ENCODE measurements at places on chromosomes 3 and 15.

DNA sequence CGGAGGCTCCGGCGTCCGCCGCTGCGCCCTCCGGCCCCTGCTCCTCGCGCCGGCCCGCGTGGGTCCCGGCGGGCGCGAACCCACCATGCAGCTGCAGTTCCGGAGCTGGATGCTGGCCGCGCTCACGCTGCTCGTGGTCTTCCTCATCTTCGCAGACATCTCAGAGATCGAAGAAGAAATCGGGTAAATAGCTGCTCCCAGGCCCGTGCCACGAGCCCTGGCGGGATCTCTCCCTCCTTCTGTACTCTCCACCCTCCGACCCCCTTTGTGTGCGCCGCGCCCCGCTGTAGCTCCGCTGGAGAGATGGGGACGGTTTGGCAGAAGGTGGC is 263 bp downstream of the ST8SIA2 start:
- DNase-seq = no peak

DNA sequence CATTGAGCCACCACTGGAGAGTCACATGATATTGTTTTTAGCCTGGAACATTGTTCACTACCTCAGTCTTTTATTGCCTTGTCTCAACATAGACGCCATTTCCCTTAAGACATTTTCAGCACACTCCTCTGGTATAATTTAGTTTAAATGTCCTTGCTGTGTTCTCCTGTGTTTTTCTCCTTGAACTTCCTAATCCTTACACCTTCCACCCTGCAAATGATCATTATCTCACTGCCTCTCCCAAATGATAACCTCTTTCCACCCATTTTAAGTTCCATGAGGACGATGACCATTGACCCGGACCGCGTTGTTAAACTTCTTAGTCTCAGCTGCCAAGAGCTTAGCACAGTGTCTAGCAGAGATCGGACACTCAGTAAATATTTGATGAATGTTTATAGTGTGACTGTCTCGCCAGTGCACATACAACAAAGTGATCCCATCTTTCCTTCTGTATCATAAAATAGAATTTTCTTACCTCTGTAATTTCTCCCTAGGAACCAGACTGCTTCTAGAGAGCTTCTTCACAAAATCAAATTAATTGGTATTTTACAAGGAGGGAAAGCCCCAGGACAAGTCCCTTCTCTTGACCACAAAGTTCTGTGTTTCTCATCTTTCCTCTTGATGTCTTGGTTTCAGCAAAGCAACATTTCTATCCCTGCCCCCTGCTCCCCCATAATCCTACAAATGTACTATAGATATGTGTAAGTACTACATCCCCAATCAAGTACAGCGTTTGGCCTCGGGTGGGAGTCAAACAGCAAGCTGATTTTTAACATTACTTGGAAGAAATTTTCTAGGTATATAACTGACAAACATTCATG is 429.6 kb downstream of the LPP start:
- no peak for DNase-seq

- DNase-seq = no peak
Observed at GRCh38 chr3:29152379-29152778, 128.5 kb upstream of the RBMS3 start.

DNA sequence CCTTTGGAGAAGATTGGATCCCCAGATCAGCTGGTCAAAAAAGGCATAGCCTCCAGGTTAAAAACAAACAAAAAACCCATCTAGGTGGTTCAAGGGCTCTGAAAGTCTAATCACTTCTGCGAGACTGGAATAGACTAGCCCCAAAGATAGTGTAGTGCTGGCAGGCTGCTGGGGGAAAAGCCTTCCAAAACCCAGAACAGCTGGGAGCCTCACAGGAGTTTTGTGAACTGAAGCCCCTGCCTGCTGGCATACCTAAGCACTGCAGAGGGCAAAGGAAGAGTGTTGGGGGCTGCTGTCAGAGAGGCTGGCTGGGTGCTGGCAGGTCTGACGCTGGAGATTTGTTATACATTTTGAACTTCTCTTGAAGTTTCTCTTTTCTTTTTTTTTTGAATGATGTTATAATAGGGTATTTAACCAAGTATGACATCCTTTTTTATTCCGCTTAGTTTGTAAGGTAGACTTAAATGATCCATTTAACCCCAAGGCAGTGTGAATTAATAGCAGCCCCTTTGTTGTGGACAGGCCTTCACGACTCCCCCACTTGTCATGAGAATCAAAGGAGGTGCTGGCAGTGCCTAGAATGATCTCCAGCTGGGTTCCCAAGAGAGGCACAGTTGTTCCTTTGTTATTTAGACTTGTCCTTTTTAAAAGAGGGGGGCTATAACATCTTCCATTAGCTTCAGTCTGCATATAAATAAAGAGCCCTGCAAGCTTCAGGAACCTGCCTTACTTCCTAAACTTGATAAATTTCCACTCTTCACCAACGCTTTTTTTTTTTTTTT is 53.9 kb downstream of the CRTC3 start:
- no peak for DNase-seq

GRCh38 chr3:178238179-178238578 is 298.1 kb upstream of the KCNMB2 start:
- no peak for DNase-seq

- no peak for DNase-seq
Observed at GRCh38 chr15:73956743-73957135, 30.5 kb downstream of the LOXL1 start.

GRCh38 chr15:70243686-70244540 is 146.2 kb upstream of the TLE3 start:
- peak; percentile 22 for DNase-seq

GRCh38 chr3:98784042-98784441 is 20.9 kb downstream of the ST3GAL6 start:
- no peak for DNase-seq

DNA sequence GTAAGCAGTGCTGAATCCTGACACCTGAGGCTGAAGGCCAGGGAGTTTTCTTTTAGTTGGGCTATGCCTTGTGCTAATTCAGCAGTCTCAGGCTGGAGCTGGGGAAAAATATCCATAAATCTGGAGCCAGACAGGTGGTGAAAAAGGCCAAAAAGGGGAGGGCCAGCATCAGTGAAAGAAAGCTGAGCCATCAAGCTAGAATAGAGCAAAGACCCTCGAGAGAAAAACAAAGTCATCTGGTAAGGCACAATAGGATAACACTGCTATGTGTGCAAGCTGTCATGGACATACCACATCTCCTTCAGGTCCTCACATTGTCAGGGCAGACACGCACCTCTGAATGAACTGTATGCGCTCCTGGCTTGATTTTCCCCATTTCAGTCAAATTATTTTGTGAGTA is 687.9 kb downstream of the SQOR start:
- no peak for DNase-seq

- DNase-seq = no peak
Observed at GRCh38 chr3:124846189-124846588, 41.0 kb downstream of the ITGB5 start.

- no peak for DNase-seq
Observed at GRCh38 chr3:23495507-23495906, 292.4 kb downstream of the UBE2E2 start.

GRCh38 chr15:68081869-68082505 is 27.9 kb downstream of the PIAS1 start:
- DNase-seq = no peak

DNA sequence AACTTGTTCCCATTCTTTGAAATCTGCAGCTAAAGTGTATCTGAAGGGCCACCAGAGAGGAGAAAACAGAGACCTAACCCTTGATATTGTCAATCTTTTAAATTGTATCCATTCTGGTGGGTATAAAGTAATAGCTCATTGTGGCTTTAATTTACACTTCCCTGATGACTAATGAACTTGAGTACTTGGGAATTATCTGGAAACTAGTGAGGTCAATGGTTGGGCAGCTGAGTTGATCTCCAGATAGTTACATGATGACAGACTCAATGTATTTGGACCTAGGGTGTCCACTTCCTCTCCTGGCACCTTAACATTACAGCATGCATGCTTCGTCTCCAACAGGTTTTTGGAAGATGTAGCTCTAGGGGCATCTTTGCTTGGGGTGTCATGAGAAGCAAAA is 195.2 kb downstream of the PDCD6IP start:
- DNase-seq = no peak

GRCh38 chr3:62261121-62261520 is 112.2 kb downstream of the FEZF2 start:
- DNase-seq = no peak

GRCh38 chr3:172448661-172449465 is 607 bp upstream of the GHSR start:
- no peak for DNase-seq

DNA sequence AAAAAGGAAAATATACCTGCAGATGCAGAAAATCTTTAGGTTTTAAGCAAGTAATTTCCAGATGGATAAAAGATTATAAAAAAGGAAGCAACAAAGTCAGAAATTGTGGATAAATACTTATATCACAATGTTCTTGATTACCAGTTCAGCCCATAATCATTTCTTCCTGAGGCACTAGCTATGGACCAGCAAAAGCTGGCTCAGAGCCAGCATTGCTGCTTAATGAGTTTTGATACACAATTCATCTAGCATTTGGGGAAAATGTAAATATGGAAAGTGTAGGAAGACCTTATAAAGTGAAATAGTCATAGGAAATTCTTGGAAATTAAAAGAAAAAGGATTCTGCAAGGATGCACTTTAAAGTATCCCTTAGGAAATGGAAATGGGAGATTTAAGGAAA is 168.3 kb upstream of the GBE1 start:
- DNase-seq = no peak

GRCh38 chr3:14874784-14875183 is 56.0 kb downstream of the FGD5 start:
- no peak for DNase-seq

Measured in CD4-positive, alpha-beta T cell (primary cell).